ENCODE measurements at places on chromosomes 7 and 10.

DNA sequence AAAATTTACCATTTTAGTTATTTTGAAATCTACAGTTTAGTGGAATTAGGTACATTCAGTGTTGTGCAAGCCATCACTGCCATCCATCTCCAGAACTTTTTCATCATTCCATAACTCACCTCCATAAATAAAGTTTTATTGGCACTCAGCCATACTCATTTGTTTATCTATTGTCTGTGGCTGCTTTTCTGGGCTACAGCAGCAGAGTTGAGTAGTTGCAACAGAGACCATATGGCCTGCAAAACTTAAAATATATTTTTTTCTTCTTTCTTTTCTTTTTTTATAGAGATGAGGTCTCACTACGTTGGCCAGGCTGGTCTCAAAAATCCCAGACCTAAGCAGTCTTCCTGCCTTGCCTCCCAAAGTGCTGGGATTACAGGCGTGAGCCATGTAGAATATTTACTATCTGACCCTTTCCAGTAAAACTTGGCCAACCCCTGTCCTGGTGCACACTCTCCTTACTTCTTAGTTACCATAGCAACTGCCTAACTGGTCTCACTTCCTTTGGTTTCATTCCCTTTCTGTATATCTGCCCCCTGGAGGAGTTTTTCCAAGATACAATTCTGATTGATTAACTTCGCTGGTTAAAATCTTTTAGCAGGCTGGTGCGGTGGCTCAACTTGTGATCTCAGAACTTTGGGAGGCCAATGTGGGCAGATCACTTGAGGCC is 133.2 kb downstream of the CUX1 start:
- DNase-seq = no peak

DNA sequence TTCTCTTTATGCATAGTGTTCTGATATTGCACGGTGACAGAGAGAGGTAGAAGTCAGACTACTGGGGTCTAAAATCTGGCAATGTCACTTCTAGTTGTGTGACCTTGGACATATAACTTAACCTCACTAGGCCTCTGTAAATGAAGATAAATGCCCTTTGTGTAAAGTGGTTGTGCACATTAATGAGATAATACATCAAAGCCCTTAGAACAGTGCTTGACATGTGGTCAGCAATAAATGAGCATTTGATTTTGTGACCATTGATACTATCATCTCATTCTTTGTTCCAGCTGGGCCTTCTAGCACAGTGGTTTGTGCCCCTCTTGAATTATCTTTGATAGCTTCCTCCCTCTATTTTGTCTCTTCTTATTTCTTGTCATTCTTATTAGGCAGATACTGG is 74.1 kb upstream of the C10orf90 start:
- no peak for DNase-seq

DNA sequence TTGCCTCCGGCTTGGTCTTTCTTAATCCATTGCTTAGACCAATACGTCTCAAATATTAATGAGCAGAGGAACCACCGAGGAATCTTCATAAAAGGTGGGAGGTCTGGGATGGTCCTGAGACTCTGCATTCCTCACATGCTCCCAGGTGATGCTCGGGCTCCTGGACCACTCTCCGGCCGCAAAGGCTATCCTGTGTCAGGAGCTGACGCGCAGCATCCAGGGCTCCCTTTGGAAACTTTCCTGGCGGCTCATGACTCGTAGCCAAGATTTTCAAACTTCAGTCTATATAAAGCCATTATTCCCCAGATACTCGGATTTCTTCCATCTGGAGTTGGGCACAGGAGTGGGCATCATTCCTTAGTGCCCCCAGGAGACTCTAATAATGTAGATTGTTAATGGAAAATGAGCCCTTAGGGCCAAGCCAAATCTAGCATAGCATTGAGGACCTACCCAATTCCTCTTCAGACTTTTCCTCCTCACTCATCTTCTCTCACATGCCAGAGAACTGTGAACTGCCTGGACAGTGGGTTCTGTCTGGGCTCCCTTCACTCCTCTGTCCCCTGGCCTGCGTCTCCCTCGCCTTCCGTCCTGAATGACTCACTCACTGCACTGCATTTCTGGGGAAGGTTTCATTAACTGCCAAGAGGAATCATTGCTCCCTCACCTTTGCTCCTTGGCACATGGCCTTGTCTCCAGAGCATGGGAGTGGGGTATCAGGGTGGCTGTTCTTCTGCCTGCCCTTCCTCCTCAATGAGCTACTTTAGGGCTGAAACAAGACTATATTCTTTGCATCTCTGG is 89.3 kb downstream of the MKI67 start:
- DNase-seq = no peak

- no peak for DNase-seq
Measured at GRCh38 chr7:55427800-55428199, 62.7 kb downstream of the LANCL2 start.

DNA sequence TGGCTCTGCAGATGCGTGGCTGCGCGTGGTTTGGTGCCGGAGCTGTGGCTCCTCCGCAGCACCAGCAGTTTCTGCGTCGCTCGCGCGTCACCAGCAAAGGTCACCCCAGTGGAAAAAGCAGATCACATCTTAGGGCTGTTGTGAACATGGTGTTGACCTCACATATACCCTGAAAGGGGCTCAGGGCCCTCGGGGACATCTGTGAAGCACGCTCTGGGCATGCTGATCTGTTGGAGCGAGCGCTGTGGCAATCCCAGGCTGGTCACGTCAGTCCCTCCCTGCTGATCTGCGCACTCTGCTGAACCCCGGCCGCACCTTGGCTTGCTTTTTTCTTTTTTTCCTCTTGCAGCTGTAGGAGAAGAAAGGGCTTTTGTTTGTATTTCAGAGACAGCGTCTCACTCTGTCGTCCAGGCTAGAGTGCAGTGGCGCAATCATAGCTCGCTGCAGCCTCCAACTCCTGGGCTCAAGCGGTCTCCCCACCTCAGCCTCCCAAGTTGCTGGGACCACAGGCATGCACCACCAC is 33.3 kb upstream of the AP5Z1 start:
- DNase-seq = no peak

- DNase-seq = no peak
Measured at GRCh38 chr7:18407385-18407784, 88.2 kb upstream of the HDAC9 start.

DNA sequence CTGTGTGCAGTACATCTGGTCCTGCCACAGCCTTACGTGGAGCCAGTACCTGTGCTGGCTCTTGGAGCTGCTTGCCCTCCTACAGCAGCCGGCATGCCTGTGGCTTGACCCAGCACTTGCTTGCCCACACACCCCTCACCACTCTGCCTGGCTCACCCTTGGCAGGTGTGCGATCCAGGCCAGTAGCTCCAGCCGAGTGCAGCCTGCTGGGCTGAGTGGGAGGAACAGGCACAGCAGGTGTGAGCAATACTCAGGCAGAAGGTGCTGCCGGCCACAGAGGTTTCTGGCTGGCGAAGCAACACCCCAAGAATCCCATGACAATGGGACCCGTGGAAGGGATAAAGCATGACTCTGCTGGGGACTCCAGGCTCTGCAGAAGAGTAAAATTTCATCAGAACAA is 173.5 kb upstream of the ADCY1 start:
- DNase-seq = no peak

GRCh38 chr10:46267132-46267985 is 19.4 kb upstream of the ANTXRL start:
- DNase-seq = no peak

DNA sequence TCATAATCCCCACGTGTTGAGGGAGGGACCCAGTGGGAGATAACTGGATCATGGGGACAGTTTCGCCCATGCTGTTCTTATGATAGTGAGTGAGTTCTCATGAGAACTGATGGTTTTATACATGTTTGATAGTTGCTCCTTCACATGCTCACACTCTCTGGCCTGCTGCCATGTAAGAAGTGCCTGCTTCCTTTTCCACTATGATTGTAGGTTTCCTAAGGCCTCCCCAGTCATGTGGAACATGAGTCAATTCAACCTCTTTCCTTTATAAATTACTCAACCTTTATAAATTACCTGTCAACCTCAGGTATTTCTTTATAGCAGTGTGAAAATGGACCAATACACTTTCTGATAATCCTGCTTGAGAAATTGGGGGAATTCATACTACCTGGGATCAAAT is 80.2 kb downstream of the ZNF37A start:
- no peak for DNase-seq
